ENCODE measurements at places on chromosomes 2 and 18. TPM values are rescaled to one million over a fixed set of nuclear protein-coding genes. Genes with fewer than 3 reads are reported as not detected.
A peak's percentile ranks its signal among the peaks of the same experiment; 100 is the strongest.

DNA sequence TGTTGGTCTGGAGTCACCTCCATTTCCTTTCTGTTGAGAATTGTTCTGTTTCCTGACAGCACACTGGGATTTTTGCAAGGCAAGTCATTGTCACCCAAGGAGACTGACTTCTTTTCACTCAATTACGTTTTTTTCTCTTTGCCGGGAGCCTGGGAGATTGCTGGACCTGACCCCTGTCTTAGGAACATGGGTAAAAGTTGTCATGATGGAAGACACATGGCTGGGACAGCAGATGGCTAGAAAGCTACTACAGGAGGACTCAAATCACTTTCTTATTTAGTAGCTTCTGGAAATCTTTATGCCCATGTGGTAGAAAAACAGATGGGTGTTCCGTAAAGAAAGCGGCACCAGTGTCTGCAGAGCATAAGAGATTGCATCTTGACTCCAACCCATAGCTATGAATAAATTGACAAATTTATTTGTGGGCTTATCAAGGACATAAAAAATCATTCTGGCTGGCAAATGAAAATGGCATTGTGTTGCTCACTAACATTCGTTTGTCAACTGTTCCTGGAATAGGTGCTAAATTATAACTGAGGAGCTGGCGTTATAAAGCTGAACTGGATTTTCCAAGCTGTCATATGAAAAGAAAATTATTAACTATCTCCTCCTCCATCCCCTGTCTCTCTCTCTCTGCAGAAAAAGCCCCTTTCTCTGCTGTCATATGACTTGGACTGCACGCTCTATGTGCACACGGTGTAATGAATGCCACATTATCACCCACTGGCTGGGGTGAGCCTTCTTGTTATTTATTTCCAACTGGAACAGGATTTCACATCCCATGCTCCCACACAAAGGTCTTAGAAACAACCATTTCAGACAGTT is 159.8 kb downstream of the SH3RF3 start:
- no peak for DNase-seq
- H3K27ac ChIP-seq: no peak overlapping the region
- no peaks in the 10 kb centered on the region for H3K4me1 ChIP-seq
- H3K27me3 ChIP-seq: no peaks in the 10 kb centered on the region
- no peak overlapping the region for H3K4me3 ChIP-seq

DNA sequence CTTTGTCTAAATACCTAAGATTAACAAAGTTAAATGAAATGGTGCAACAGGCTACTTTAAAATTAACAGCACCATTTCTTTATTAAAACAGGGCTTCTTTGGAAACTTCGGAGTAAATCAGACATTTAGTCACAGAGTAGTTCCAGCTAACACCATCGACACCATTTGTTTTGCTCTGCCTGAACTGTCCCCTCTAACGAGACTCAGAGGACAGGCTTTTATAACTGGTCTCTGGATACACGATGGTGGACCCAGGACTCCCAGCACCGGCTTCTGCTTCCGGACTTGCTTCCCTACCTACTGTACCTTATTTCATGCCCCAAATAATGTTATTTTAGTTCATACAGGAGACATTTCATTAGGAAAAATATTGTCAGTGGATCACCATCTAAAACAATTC is 252.1 kb downstream of the XIRP2 start:
- H3K27ac ChIP-seq: peak overlapping the region; percentile 43
- no peaks in the 10 kb centered on the region for H3K36me3 ChIP-seq
- no peaks in the 10 kb centered on the region for H3K27me3 ChIP-seq

GRCh38 chr2:236359426-236360045 is 95.3 kb upstream of the ASB18 start:
- no peak overlapping the region for H3K4me3 ChIP-seq
- no peaks in the 10 kb centered on the region for H3K36me3 ChIP-seq
- no peak for DNase-seq
- H3K27ac ChIP-seq: no peak overlapping the region
- no peaks in the 10 kb centered on the region for H3K27me3 ChIP-seq

DNA sequence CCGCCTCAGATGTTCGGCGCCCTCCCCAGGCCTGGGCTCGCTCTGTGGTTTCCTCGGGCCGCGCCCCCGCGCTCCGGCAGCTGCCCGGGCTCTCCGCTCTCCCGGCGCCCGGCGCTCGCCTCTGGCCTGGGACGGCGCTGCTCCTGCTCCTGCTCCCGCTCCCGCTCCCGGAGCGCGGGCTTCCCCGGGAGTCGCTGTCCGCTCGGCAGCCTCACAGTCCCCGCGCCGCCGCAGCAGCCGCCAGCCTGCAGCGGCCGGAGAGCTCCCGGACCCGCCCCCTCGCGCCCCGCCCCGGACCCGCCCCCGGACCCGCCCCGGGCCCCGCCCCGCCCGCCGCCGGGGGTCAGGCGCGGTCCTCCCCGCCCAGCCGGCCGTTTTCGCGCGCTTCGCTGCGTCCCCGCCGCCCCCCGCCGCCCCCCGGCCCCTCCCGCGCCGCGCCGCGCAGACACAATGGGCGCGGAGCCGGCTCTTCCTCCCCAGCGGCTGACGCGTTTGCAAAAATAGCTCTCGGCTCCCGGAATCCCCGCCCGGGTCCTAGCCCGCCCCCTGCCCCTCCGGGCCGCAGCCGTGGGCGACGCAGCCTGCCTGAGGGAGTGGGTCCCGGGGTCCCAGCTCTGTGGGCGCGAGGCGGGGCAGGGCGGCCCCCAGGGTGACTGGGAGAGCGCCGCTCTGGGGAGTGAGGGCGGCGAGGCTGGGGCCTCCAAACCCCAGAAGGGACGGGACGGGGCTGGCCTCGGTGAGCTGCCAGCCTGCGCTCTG is at the start of gene ARL4C:
ARL4C (minus strand) TSS at position 247 of the 759 bp plus-strand sequence. CDS start 495 bp downstream, outside the sequence.
- DNase-seq: peak; percentile 70
- no peaks in the 10 kb centered on the region for H3K36me3 ChIP-seq
- no peaks in the 10 kb centered on the region for H3K4me1 ChIP-seq

DNA sequence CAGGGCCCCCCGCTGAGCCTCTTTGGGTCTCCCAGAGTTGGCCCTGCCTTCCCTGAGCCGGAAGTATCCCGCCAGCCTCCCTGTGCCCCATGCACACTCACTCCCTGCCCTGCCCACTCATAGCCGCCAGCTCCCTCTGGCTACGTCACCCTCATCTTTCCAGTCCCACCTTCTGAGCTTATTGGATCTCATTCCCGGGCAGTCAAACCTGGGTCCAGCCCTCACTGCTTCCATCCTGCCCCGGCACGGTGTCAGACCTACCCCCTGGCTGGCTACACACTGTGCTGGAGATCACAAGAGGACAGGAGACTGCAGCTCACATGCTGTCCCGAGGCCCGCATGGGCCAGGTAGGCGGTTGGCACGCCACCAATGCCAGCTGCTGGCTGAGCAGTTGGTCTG is 147.2 kb downstream of the ASB1 start:
- no peaks in the 10 kb centered on the region for H3K4me1 ChIP-seq
- DNase-seq: peak; percentile 17
- no peak overlapping the region for H3K27ac ChIP-seq
- H3K27me3 ChIP-seq: no peaks in the 10 kb centered on the region
- H3K36me3 ChIP-seq: no peaks in the 10 kb centered on the region

DNA sequence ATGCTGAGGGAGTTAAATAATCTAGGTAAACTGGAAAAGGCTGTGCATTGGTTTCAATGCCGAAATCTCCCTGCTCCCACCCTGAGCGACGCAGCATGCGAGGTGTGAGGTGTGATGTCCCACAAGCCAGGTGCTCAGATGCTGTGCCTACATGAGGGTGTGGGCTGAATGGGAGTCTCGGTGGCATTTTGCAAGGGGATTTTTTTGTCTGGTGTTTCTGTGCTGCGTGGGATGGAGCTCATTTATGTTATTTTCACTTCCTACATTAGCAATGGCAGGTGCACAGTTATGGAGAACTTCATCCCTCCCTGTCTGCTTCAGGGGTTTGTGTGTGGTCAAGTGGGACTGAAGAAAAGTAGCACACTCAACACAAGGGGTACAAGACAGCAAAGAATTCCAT is 110.2 kb upstream of the CCDC68 start:
- H3K4me3 ChIP-seq: no peak overlapping the region
- no peaks in the 10 kb centered on the region for H3K27me3 ChIP-seq
- H3K36me3 ChIP-seq: no peaks in the 10 kb centered on the region
- no peak for DNase-seq
- H3K27ac ChIP-seq: no peak overlapping the region

GRCh38 chr18:46134920-46135675 is 30.9 kb downstream of the HAUS1 start:
- no peak overlapping the region for H3K27ac ChIP-seq
- H3K36me3 ChIP-seq: no peaks in the 10 kb centered on the region
- no peak for DNase-seq
- H3K4me1 ChIP-seq: no peaks in the 10 kb centered on the region
- H3K4me3 ChIP-seq: no peak overlapping the region
- no peaks in the 10 kb centered on the region for H3K27me3 ChIP-seq

- H3K36me3 ChIP-seq: no peaks in the 10 kb centered on the region
- no peak overlapping the region for H3K27ac ChIP-seq
- H3K27me3 ChIP-seq: no peaks in the 10 kb centered on the region
Observed at GRCh38 chr2:59589881-59590280, 963.6 kb downstream of the BCL11A start.

DNA sequence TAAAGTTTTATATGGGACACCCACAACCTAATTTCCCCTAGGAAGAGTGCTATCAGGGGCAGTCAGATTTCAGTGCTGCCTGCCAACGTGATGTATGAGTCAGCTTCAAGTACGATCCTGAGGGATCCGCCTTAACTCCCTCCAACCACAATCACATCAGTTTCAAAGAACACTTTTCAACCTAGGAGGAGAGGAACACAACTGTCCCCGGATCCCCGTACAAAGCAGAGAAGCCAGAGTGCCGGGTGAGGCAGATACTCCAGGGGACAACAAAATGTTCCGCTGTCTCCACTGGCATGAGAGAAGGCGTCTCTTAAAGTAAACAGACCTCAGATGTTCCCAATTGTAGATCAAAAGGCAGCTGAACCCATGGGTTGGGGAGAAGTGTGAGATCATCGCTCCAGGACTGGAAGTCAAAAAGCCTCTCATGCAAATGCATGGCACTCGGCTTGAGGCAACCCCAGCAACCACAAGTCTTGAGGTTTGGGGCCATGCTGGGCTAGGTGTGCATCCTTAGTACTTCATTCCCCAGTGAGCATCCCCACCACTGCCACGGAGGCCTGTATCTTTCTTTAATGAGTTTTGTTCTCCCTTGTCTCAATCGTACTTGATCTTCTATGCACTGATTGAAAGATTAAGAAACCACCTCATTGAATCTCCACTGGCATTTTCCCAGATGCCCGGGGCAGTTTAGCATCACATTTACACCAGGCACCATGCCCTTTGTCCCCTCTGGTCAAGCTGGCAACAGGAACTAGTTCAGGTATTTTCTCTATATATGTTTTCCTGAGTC is 91.0 kb upstream of the CCBE1 start:
- no peaks in the 10 kb centered on the region for H3K27me3 ChIP-seq
- no peak for DNase-seq
- H3K4me1 ChIP-seq: no peaks in the 10 kb centered on the region
- no peak overlapping the region for H3K4me3 ChIP-seq

- no peak for DNase-seq
- no peaks in the 10 kb centered on the region for H3K27me3 ChIP-seq
- no peak overlapping the region for H3K27ac ChIP-seq
- H3K36me3 ChIP-seq: no peaks in the 10 kb centered on the region
Observed at GRCh38 chr2:88329815-88330603, 122.5 kb downstream of the FOXI3 start.

GRCh38 chr2:3326871-3327270 is 50.7 kb downstream of the EIPR1 start:
- H3K4me1 ChIP-seq: no peaks in the 10 kb centered on the region
- no peak overlapping the region for H3K27ac ChIP-seq
- DNase-seq: no peak

DNA sequence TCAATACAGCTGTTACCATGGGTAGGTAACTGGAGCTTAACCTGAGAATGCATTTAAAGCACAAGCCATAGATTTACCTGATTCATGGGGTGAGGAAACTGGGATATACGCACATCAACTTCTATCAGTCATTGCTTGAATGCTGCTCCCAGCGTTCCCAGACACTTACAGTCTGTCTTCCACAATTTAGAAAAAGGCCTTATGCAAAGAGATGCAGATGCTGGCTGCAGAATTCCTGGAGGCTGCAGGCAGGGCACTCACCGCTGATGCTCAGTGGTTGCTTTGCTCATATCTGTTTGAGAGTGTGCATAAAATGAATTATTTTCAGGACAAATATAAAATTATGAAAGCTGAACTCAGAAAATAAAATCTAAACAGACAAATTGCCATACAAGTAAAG is 950.7 kb upstream of the PIK3C3 start:
- H3K4me1 ChIP-seq: no peaks in the 10 kb centered on the region
- H3K27me3 ChIP-seq: no peaks in the 10 kb centered on the region
- no peak for DNase-seq
- no peak overlapping the region for H3K27ac ChIP-seq

DNA sequence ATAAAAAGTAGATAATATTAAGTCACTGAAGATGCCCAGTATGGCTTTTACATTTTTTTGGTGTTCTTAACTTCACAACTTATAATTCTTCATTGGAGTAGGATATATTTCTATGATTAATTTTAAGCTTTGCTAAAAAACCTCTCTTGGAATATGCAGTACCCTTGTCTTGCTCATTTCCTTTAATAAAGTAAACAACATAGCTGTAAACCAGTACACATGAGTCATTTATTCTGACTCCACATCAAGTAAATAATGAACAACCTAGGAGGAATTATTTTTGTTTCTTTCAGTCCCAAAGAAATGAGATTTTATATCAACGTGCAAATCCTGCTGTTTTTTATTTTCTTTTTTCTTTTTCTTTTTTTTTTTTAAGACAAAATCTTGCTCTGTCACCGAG is 869.1 kb downstream of the CNTNAP5 start:
- H3K27ac ChIP-seq: no peak overlapping the region
- no peaks in the 10 kb centered on the region for H3K36me3 ChIP-seq
- no peak for DNase-seq
- no peak overlapping the region for H3K4me3 ChIP-seq
- no peaks in the 10 kb centered on the region for H3K4me1 ChIP-seq
- H3K27me3 ChIP-seq: no peaks in the 10 kb centered on the region

DNA sequence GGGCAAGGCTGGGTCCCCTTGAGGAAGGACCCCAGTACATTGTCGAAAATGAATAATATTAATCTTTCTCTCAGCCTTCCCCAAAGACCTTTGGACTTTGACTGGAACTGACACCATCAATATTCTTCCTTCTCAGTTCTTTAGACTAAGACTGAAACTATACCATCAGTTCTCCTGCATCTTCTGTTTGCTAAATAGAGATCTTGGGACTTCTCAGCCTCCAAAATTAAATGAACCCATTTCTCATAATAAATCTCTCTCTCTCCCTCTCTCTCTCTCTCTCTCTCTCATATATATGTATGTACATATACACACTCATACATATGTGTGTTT is 39.7 kb upstream of the VRK2 start:
- no peak overlapping the region for H3K4me3 ChIP-seq
- H3K27ac ChIP-seq: no peak overlapping the region
- no peaks in the 10 kb centered on the region for H3K36me3 ChIP-seq
- DNase-seq: no peak

GRCh38 chr2:207718521-207718920 is 7.1 kb downstream of the CCNYL1 start:
- H3K4me3 ChIP-seq: no peak overlapping the region
- H3K27me3 ChIP-seq: no peaks in the 10 kb centered on the region
- H3K27ac ChIP-seq: no peak overlapping the region
- no peak for DNase-seq
- no peaks in the 10 kb centered on the region for H3K36me3 ChIP-seq

The GKN1 gene
- total RNA-seq: not detected

The CD8B2 gene
- total RNA-seq: 0.03 TPM

The PTGR3 gene
- total RNA-seq: 19.8 TPM

The B4GALT6 gene
- total RNA-seq: 3.0 TPM

The COBLL1 gene
- 66.7 TPM for total RNA-seq

The MSTN gene
- total RNA-seq: 0.08 TPM

The LMAN1 gene
- 75.2 TPM for total RNA-seq

The TPO gene
- total RNA-seq: 0.83 TPM

The CYP27A1 gene
- total RNA-seq: 3.6 TPM

The LHCGR gene
- total RNA-seq: not detected

All from pancreas (tissue), 10 donors.